ENCODE measurements at places on chromosomes 1 and 21. TPM values are rescaled to one million over a fixed set of nuclear protein-coding genes. Genes with fewer than 3 reads are reported as not detected.

DNA sequence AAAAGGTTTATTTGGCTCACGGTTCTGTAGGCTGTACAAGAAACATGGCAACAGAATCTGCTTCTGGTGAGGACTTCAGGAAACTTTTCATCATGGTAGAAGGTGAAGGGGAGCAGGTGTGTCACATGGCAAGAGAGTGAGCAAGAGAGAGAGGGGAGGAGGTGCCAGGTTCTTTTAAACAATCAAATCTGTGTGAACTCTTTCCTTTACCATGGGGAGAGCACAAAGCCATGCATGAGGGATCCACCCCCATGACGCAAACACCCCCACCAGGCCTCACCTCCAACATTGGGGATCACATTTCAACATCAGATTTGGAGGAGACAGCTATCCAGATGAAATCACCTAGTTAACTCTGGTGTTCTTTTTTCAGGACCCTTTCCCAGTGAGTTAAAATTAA lies 103.6 kb downstream of the GALNT2 start:
- DNase-seq: no peak

- no peak for DNase-seq
Measured at GRCh38 chr1:204468206-204468605, 26.4 kb downstream of the PIK3C2B start.

The CFHR2 gene
- not detected for polyA plus RNA-seq

GRCh38 chr1:158087320-158087927 lies 93.3 kb upstream of the CD1D start:
- peak; percentile 62 for DNase-seq

DNA sequence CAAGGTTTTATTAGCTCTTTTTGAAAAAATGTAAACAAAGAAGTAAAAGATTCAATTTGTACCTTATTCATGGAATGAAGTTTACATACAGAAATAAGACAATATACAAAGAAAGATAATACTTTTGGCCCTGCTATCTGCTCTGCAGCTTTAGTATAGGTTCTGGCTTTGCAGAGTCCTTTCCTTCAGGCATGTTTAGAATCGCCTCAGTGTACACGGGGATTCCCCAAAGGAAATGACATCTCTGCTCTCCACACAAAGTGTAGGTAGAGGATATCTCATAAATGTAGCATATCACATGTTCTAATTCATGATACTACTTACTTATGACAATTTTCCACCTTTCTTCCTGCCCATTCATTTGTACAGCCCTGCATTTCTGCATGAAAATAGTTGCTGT lies 222.6 kb upstream of the DPYD start:
- no peak for DNase-seq
